ENCODE measurements at places on chromosomes 7 and 10.

DNA sequence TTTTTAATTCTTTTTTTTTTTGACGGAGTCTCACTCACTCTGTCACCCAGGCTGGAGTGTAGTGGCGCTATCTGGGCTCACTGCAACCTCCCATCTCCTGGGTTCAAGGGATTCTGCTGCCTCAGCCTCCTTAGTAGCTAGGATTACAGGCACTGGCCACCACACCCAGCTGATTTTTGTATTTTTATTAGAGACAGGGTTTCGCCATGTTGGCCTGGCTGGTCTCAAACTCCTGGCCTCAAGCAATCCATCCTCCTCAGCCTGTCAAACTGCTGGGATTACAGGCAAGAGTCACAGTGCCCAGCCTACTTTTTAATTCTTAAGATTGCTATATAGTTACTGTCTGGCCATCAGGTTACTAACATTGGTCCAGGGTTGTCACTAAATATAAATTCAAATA lies 59.6 kb downstream of the ZNF277 start:
- no peak for DNase-seq

DNA sequence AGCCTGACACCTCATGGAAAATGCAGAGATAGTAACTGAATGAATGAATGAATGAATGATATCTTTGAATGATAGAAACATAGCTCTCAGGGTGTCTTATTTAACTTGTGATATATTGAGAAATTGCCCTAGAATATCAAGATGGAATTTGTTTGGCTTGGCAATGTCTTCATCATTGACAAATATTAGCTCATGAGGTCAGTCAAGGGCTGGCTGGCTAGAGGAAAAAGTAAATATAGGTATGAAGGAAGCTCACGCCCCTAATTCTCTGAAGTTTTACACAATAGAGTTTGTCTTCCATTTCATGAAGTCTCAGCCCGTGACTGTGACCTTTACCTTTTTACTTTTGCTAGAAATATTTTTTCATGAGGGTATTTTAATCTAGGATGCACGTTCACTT lies 305.2 kb downstream of the ADARB2 start:
- DNase-seq, result no peak

GRCh38 chr7:50832744-50833143 lies 50.0 kb upstream of the GRB10 start:
- DNase-seq, result no peak

DNA sequence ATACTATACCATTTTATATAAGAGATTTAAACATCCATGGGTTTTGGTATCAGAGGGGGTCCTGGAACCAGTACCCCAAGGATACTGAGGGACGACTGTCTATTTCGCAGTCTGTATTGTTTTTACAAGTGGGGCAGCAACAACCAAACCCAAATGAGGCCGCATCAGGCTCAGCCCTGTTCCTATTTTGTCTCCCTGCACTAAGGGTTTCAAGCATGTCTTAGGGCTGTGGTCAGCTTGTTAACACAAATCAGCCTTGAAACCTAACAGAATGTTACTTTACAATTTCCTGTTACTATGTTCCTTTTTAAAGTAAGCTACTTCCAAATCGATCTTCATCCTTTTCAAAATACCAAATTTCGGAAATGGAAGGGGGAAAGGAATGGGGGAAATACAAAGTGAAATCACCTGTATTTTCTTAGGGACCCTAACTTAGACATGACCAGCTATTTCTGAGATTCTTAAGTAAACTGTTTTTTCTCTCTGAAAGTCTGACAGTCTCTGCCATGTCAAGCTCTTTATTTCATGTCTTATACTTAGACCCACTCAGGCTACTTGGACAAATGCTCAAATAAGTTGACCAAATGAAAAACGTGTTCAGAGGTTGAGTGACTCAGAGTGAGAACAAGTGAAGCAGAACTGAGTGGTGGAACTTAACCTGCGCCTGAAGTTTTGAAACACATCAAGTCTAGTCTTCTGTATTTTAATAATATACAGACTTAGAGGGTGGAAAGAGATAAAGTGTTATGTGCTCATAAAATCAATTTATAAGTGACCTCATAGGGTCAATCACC lies 75.8 kb downstream of the C1GALT1 start:
- DNase-seq, result no peak

- no peak for DNase-seq
Observed at GRCh38 chr7:76300166-76300731, 2.2 kb upstream of the HSPB1 start.

DNA sequence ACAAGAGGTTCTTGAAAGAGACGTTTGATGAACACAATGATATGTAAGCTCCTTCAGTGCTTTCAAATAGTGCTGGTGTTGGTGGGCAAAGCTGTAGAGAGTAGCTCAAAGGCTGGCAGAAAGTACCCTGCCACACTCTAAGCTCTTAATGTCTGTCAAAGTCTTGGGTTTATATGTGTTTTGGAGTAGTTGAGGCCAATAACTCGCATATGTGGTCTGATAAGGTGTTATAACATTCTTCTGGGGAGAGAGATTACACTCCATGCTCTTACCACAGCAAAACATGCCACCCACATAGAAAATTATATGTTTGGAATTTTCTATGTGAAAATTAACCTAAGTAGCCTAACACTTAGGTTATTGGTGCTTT lies 30.8 kb upstream of the NME8 start:
- DNase-seq, result no peak

- DNase-seq, result no peak
Observed at GRCh38 chr7:121069346-121070100, 81.0 kb downstream of the CPED1 start.

DNA sequence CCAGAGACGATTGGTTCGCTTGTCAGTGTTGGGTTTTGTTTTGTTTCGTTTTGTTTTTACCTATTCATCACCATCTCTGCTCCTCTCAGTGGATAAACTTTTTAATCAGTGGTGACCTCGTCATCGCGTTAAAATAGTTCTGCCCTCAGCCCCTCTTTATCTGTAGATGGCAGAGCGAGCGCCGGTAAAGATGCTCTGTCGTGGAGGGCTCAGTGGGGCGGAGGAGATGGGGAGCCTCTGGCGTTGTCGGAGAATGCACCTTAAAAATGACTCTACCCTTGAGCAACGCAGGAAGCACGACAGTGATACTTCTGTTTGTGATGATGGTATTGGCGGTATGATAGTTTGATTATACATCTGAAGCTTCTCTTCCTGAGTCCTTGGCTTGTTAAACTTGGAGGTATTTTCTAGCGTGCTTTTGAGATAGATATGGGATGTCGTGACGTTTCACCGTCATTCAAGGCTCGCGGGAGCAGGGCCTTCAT lies 554 bp downstream of the CSGALNACT2 start:
- DNase-seq, result no peak

GRCh38 chr7:27431465-27431864 lies 188.9 kb downstream of the EVX1 start:
- DNase-seq, result no peak

DNA sequence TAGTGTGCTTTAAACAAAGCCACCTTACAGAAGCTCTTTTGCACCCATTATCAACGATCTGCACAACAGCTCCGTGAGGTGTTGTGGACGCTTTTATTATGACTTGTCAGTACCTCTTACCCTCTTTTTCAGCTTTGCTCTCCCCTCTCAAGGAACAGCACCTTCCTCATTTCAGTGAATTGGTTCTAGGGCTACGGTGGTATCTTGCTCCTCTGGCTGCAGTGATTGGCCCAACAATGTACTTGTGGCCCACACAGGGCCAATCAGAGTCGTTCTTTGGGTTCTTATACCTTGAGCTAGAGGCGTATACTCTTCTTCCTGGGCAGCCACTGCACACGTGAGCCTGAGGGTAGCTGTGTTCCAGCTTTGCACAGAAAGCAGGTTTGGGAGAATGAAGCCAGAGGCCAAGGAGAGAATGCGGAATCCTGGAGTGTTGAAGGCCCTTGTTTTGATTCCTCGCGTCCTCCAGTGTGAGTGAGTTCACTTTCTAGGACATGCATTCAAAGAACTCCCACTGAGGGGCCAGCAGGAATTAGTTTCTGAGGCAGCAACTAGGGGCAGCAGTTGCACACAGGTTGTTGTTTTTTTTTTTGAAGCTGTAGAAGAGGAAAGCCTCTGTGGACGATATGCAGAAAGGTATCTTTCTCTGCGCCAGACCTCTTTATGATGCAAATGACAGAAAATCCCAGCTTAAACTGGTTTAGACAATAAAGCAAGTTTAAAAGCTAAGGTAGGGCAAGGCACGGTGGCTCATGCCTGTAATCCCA lies 49.8 kb upstream of the PDZD8 start:
- no peak for DNase-seq

DNA sequence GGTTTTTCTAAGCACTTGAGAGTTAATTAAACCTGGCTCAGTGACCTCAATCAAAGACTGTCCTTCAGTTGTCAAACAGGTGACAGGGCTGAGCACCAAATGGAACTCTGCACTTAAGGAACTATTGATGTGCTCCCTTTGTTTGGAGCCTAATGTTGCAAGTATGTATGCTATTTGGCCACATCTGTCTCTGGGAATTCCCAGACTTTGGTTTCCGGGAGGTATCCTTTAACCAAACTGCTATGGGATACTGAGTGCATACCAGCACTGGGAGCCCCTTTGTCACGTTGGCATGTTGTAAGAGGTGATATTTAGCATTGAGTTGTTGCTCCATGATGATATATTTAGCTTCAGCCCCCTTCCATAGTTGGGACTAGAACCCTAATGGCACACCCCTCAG lies 25.2 kb downstream of the ASZ1 start:
- no peak for DNase-seq
